ENCODE measurements at places on chromosomes 6 and 20.

DNA sequence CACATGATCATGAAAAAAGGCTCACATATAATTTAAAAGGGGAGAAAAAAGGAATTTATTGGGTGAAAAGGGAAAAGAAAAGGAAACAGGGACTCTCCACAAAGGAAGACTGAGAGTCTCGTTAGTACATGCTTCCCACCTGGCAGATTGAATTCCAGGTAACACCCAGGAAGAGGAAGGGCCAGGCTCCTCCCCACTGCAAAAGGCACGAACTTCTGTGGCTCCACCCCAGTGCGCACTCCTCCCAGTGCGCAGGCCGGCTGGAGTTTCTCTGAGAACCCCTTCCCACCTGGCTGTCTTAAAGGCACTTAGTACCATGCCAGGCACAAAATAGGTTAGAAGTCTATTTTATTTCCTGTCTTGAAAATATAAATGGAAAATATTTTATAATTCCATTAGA, 129.8 kb downstream of the COL12A1 start:
- no peak for DNase-seq

DNA sequence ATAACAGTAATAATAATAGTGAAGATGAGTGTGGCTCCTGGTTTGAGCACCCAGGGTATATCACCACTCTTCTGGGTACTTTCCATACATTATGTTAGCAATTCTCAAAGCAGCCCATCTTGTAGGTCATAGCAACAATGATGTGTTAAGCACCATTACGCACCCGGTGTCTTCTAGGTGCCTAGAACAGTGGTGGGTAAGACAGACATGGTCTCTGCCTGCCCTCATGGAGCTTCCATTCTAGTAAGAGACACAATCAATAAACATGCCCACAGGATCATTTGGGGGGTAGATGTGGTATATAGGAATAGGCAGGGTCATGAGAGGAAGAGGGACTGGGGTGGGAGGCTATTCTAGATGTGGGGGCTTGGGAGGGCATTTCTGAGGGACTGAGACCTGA, 21.0 kb upstream of the OCSTAMP start:
- no peak for DNase-seq

GRCh38 chr6:123007885-123008284, 11.8 kb downstream of the CLVS2 start:
- no peak for DNase-seq

DNA sequence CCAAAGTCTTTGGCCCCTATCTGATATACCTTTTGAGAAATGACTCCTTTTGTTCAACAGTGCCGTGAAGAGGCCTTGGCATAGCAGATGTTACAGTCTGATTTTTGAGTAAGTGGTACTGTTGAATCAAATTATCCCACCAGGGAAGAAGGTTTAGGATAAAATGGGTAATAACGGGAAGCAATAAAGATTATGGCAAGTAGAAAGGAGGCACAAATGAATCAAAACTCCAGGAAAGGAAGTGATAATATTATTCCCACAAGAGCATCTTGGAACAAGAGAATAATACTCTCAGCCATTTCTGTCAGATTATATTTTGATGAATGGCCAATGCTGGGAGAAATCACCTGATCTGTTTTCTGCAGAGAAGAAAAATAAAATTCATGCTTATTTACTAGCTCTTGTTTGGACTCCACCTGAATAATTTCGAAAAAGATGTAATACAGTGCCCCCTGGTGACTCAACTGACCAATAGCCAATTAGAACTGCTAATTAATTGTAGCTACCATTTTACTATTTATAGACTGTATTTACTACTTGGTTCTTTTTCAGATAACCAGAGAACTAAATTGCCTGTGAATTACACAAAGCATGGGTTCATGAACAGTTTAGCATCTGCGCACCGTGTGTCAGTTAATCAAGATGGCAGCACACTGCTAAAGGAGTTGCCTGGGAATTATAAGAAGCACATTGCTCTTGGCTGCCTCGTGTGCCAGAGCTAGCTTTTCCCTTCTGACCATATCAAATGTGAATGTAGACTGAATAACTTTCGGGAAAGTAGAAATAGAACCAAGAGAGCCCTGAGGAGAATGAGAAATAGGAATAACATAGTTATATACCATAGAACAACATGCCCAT, 78.5 kb upstream of the TRDN start:
- DNase-seq = peak; percentile 29

- no peak for DNase-seq
Observed at GRCh38 chr20:64159711-64160110, 4.5 kb upstream of the MYT1 start.

DNA sequence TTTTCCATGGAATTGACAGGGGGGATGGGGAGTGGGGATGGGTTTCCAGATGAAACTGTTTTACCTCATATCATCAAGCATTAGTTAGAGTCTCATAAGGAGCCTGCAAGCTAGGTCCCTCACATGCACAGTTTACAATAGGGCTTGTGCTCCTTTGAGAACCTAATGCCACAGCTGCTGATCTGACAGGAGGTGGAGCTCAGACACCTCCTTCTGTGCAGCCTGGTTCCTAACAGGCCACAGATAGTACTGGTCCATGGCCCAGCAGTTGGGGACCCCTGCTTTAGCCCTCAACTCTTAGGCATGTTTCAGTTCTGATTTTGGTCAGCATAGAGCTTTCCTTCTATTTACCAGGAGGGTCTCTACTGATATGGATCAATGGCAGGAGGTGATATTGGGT, 251.6 kb downstream of the LAMA2 start:
- DNase-seq = no peak

DNA sequence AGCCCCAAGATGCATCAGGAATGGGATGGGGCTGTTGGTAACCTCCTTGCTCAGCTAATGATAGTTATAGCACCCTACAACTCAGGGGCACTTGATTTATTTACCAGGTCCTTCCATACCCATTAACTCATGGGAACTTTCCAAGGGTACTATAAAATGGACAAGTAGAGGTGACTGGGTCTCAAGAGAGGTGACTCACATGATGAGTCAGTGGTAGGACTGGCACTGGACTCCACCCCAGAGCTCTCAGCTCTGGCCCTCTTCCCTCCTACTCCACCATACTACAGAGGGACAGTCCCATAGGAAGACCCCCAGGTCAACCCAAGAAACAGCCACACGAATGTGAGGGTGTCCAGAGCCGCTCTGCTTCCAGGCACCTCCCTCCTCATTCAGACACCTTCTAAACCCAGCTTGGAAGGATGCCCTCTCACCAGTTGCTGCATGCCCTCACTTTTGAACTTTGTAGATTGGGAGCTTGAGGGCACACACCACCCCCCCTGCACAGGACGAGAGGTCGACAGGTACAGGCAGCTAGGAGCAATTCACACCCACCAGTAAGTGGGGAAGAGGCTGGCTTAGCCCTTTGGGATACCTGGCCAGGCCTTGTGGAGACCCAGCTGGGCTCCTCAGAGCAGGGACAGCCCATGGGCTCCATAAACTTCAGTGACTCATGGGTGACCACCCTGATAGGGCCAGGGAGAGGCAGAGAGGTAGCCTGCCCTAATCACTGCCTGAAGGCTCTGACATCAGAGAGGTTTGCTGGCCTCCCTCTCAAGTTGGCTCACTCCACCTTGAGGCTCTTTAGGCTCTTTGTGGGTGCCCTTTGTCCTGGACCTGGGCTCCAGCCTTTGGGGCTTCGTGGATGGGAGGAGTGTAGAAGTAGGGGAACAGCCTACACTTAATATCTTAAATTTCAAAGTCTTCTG, 81.6 kb upstream of the MLN start:
- no peak for DNase-seq

DNA sequence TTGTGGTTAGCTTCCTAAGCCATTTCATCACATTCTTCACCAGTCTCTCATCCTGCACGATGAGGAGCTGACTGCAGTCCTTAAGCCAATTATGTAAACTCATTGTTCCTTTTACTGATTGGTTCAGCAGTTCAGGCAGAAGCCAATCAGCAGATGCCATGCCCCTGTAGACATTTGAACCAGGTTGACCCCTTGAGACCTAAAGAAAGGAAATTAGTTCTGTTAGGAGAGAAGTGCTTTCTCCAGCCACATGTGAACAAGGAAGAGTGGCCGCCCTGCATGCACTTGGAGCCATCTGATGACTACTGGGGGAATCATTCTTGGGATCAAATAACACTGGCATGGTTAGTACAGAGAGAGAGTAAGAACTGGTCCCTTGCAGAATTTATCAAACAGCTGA, 535.2 kb upstream of the ID4 start:
- no peak for DNase-seq

DNA sequence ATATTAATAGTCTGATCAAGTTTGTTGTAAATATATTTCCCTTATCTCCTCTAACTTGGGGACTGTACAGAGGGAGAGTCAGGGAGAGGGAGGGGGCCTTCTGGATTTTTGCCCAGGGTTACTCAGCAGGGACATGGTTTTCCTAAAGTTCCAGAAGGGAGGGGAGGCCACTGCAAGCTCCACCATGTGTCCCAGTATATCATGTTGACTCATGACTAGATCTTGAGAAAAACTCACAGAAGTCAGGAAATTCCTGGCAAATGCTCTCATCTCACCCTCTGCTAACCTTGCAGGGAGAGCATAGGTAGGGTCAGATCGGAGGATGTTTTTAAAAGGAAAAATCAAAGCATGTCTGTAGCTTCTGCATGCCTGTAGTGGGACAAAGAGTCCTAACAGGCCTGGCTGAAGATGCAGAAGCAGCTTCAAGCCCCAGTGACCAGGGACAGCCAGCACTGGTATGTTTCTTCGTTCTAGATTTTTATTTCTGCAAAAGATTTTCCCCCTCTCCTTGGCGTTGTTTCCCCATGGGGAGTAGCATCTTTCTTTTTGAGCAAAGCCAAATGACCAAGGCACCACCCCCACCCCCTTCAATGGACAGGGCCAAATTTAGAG, 272.9 kb upstream of the SUPT3H start:
- DNase-seq = peak; percentile 95

DNA sequence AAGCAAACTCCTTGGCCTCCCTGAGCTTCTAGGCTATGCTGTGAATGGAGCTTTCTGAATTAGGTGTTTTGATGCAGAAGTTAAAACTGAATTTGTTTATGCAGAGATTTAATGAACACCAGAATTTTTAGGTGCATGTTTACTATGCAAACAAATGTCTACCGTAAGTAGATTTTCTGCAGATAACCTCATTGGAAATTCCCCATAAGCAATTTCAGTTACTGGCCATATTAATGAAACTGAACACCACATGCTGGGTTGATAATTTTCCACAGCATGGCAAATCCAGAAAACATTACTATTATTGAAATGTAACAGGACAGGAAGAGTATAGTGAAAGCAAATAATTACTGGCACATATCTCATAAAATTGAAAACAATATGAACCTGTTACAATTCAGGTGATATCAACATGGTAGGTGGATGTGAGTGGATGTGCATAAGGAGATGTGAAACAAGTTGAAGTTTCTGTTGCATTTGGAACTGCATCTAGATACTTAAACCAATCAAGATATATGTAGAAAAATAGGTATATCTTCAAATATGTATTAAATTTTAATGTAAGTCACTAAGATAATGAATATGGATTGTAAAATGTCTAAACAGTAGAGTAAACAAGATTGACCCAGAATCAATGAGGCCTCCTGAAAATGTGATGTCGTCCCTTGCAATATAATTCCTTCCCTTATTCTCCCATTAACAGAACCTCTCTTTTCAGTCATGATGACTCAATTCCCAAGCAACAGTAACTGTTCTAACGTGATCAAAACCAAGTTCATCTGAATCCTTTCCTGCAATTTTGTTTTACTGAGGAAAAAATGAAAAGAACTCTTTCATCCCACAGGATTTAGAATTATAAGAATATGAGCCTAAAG, 11.0 kb downstream of the PTCHD4 start:
- DNase-seq = no peak

GRCh38 chr6:168015009-168015408, 17.5 kb downstream of the KIF25 start:
- DNase-seq = no peak

GRCh38 chr20:9349249-9349648, 165.1 kb upstream of the LAMP5 start:
- DNase-seq = no peak

DNA sequence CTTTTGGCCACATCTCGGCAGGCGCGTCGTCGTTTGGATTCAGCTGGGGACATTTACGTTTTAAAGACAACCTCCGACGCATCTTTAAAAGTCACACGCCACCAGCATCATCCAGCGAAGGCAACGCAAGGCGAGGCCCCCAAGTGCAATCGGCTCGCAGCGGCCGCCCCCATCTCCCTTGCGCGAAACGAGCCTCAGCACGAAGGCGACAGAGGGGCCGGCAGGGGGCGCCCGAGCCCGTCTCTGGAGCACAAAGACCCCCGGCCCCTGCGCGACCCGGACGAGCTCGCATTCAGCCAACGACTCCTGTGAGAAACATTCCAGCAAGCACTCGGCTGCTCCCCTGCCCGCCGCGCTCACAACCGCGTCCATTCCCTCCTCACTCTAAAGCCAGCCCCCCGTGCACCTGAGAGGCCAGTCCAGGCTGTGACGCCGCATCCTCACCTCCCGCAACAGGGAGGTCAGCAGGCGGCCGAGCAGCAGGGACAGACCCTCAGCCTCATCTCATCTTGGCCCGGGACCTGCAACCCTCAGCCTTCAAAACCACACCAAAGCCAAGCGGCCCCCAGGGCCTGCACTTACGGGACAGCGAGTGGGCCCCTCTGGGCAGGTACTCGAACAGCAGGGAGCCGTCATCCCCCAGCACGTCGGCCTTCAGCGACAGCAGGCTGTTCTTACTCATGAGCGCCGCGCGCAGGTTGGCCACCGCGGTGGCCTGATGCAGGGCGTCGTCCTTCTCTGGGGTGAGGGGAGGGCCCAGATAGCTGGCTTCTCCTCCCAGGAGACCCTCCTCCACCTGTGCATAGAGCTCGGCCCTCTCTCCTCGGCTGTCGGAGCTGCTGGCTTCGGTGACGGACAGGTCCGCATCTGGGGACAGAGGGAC, 35.8 kb downstream of the SLC2A4RG start:
- no peak for DNase-seq

DNA sequence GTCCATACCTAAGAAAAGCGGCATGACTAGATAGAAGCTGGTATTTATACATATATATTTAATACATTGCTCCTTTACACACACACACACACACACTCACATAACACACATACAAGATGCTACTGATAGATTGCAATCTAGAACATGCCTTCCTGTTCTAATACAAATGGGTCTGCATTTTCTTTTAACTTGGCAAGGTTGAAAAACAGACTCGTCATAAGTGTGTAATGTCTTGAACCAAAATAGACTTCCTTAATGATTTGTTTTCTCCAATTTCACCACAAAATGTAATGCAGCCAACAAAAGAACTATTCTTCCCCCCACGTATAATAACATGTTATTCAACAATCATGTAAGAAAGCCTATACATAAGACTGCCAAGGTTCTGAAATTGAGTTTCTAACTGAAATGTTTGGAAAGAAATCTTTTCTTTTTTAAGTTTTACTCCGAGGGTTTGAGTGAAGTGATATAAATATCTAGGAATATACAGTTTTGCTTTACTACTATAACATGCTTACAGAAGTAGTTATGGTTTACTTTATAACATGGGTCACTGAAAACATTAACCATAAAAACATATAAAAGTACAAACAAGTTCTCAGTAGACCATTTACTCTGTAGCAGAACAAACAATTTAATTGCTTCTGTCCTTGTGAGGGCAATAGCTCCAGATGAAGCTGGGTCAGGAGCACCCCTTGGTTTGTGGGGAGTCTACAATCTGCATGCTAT, 207.5 kb downstream of the FOXC1 start:
- no peak for DNase-seq
